ENCODE measurements at places on chromosomes 16 and 17. TPM values are rescaled to one million over a fixed set of nuclear protein-coding genes. Genes with fewer than 3 reads are reported as not detected.

Gene CSH1
- total RNA-seq = not detected

Gene KRT28
- not detected for total RNA-seq

Gene RASD1
- 1.3 TPM for total RNA-seq

Gene UTP4
- 41.4 TPM for total RNA-seq

Gene SERPINF2
- 0.23 TPM for total RNA-seq

Gene TBC1D3G
- total RNA-seq = not detected

Gene PPM1E
- not detected for total RNA-seq

Gene SMIM5
- 0.26 TPM for total RNA-seq

Gene PLLP
- total RNA-seq = 0.26 TPM

Gene XYLT1
- 56.7 TPM for total RNA-seq

Gene VMP1
- total RNA-seq = 114 TPM

Gene WNT9B
- not detected for total RNA-seq

Gene VPS35
- total RNA-seq = 74.7 TPM

Gene SPN
- 255 TPM for total RNA-seq

Gene EVI2B
- total RNA-seq = 100 TPM

Gene TMEM235
- not detected for total RNA-seq

Gene STX1B
- total RNA-seq = 3.5 TPM

Gene PTX4
- not detected for total RNA-seq

Gene PRSS21
- 6.9 TPM for total RNA-seq

Gene PRSS8
- total RNA-seq = not detected

Gene RTN4RL1
- total RNA-seq = 0.45 TPM

Gene RDM1
- 25.0 TPM for total RNA-seq

Gene CLEC18B
- 1.7 TPM for total RNA-seq

Gene ITGB4
- 1.0 TPM for total RNA-seq

Gene RSAD1
- 42.7 TPM for total RNA-seq

Gene PMP22
- 1.1 TPM for total RNA-seq

Gene STAT3
- 128 TPM for total RNA-seq

Gene PRSS36
- total RNA-seq = 0.31 TPM

Gene DNASE1L2
- total RNA-seq = 3.2 TPM

Gene KRTAP2-1
- not detected for total RNA-seq

Gene PITPNC1
- total RNA-seq = 104 TPM

Gene CLEC18C
- total RNA-seq = 0.67 TPM

Gene GNGT2
- total RNA-seq = 34.2 TPM

Gene HSD17B1
- total RNA-seq = 1.2 TPM

Gene KIF1C
- total RNA-seq = 37.3 TPM

Gene CTRB2
- total RNA-seq = not detected

Gene TLCD3A
- 13.1 TPM for total RNA-seq

Gene MT1X
- 35.4 TPM for total RNA-seq

Gene GGA2
- 125 TPM for total RNA-seq

Gene NKD1
- 0.91 TPM for total RNA-seq

Gene MTMR4
- total RNA-seq = 50.8 TPM
